ENCODE measurements at places on chromosomes 12 and 14. TPM values are rescaled to one million over a fixed set of nuclear protein-coding genes. Genes with fewer than 3 reads are reported as not detected.

Gene BAZ2A
- 25.7 TPM for total RNA-seq

Gene POTEM
- not detected for total RNA-seq

Gene ANO2
- total RNA-seq = not detected

Gene SLCO1B1
- total RNA-seq = not detected

Gene ABCD4
- total RNA-seq = 21.5 TPM

Gene PLBD1
- 4.2 TPM for total RNA-seq

Gene CISTR
- total RNA-seq = not detected

Gene SERPINA9
- not detected for total RNA-seq

Gene LIN7A
- 1.1 TPM for total RNA-seq

Gene OR6S1
- not detected for total RNA-seq

Gene IRAK3
- 11.7 TPM for total RNA-seq

Gene NGB
- not detected for total RNA-seq

Gene TPPP2
- not detected for total RNA-seq
